ENCODE measurements at places on chromosomes 3 and 15.
A peak's percentile ranks its signal among the peaks of the same experiment; 100 is the strongest.

GRCh38 chr3:52724511-52724910, 18.6 kb downstream of the SPCS1 start:
- DNase-seq, result no peak

DNA sequence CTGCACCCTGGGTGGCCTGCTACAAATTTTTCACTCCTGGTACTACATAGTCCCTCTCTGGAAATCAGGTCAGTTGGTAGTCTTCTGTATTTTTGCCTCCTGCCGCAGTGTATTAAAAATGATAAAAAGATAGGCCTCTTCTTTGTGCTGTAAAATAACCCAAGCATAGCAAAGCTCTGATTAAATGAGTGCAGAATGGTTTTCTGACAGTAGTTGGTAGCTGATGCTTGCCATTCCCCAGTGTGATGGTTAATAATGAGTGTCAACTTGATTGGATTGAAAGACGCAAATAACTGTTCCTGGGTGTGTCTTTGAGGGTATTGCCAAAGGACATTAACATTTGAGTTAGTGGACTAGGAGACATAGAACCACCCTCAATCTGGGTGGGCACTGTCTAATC, 264.4 kb upstream of the ZNF717 start:
- DNase-seq, result no peak

- DNase-seq, result no peak
Measured at GRCh38 chr3:128316481-128316891, 150.2 kb downstream of the DNAJB8 start.

- DNase-seq, result no peak
Measured at GRCh38 chr3:45947361-45947760, 4.1 kb downstream of the CXCR6 start.

- DNase-seq, result no peak
Measured at GRCh38 chr15:93852761-93853160, 378.6 kb upstream of the MCTP2 start.

DNA sequence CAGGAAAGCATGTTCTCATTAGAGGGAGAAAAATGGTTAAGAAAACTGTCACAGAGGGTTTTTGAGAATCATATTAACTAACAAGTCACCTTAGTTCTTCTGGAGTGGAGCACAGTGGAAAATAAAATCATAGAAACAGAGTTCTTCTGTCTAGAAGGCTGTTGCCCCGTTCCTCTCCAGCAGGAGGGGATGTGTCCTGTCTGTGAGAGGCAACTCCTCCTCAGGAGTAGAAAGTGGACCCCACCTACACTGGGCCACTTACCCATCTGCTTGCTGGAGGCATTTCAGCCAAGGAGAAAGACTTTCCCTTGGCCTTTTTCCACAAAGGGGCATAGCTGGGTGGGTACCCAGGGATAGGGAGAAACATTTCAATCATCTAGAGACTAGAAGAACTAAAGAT, 106.6 kb downstream of the SSR3 start:
- DNase-seq, result no peak

GRCh38 chr3:133448478-133449122, 48.7 kb downstream of the BFSP2 start:
- peak; percentile 61 for DNase-seq

DNA sequence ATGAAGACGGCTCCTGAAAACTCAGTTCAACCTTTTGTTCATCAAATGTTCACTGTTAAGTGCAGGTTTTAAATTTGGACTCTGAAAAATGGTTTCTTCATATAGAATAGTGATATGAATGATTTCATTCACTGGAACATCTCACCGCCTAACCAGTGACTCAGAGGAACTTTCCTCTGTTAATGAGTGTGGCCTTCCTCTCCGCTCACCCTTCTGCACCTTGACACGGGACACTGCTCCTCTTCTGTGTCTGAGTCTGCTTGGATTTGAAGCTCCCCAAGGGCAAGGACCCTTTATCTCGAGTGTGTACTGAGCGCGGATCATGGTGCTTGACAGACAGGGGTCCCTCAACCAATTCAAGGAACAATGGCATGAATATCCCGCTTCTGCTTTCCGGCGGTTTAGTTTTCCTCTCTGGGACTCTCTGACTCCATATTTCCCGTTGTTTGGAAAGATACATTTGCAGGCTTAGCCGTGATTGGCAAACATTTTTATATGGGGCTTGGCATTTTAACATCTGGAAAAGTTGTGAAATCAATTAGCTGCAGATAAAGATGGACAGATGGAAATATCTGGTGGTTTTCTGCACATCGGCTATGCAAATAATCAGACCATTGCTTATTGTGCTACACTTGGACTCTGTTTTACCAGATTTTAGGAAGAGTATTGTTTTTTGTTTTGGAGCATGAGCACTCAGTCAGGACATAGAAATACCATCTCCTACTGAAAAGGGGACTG, 20.9 kb downstream of the KBTBD8 start:
- DNase-seq, result no peak

GRCh38 chr3:56254835-56255234, 213.4 kb downstream of the ERC2 start:
- no peak for DNase-seq

DNA sequence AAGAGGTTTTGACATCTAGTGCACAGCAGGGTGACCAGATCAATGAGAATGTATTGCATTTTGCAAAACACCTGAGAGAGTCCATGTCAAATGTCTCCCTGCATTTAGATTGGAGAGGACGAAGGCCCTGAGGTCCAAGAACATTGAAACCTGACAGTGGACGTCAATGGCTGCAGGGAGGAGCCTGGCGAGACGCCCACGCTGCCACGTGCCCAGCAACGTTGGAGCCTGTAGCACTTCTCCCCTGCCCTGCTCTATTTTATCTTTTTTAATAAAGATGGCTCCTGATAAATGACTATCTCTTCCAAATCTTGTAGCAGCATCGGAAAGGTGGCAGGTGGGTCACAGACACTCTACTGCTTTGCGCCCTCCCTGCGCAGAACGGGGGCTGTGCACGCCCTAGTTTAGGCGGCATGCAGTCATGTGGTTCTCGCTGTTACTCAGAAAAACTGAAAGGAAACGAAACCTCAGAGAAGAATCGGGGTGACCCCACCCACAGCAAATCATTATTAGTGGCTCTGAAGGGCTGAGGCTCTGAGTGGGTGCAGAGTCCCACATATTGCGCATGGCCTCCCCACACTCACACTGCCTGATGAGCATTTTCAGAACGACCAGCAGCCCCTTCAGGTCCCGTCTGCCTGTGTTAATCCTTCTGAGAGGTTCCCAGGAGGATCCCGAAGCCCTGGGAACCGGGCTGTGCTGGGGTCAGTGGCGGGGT, 62.5 kb upstream of the TAMM41 start:
- DNase-seq, result no peak
